ENCODE measurements at places on chromosomes 5 and 9.

DNA sequence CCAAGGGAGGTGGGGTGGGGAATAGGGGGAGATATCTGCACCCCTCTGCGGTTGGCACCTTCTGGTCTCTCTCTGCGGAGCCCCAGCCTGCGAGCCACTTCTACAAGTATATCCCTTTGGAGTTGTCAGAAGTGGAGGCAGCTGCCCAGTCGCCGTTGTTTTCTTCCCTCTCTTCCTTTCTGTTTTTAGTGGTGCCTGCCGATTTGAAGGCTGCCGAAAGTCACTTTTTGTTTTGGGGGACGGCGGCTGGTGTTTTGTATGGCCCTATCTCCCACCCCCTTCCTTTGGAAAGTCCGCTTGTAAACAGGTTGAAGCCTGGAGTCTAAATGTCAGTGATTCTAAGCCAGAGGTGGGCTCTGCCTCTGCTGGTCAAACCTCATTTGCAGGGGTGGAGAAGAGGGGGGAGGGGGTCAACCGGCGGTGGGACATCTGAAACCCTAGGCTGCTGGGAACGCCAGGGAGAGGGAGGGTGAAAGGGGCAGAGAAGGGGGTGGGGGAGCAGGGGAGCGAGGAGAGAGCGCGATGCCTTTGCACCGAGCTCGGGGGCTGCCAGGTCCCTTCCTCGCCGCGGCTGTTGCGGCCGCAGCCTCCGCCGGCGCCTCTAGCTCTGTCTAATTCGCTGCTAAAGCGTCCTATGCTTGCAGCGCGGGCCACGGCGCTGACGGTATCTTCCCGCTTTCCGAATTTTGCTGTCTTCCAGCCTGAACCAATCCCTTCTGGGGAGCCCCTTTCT lies at the start of gene FGF10:
FGF10 (minus strand) TSS at position 331 of the 733 bp plus-strand sequence. CDS start 738 bp downstream, outside the sequence.
- DNase-seq: no peak

DNA sequence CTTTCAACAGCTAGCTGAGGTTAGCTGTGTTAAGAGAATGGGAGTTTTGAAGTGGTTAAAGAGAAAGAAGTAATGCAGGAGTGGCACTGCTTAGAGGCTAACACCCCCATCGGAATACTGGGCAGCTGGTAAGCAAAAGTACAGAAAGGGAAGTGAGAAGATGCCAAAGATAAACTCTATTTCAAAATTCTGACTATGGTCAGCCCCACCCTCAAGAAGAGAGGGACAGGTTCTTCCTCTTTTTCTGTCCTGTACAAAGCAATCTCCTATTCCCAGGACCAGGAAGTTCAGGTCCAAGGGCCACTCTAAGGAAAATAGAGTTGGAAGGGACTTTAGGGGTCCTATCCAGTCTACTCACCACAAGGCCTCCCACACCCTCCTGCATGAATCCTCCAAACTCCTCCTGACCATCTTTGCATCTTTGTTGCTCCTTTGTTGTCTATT lies 45.9 kb upstream of the JAK2 start:
- no peak for DNase-seq

GRCh38 chr5:163915481-163915961 lies 410.1 kb downstream of the MAT2B start:
- peak; percentile 4 for DNase-seq

- DNase-seq: no peak
Measured at GRCh38 chr5:6752236-6752635, 39.0 kb downstream of the TENT4A start.

DNA sequence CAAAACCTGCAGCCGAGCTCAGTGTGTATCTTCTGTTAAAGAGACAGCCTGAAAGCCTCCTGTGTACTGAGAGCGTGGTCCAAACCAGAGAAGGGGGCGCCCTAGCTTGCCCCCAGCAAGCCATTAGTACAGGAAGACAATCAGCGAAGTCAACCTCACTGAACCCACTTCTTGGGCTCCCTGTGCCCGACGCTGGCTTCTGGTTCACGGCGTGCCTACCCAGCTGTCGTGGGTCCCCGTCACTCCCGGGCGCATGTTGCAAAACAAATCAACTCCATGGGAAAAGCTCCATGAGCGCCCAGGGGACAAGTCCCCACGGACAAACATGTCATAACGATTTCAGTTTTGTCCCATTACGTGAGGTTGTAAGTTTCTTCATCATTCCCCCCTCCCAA lies 326.9 kb downstream of the SH3GL2 start:
- no peak for DNase-seq

- peak; percentile 2 for DNase-seq
Measured at GRCh38 chr5:91219803-91220371, 163.2 kb downstream of the ARRDC3 start.

GRCh38 chr9:84296146-84296843 lies 44.3 kb downstream of the SLC28A3 start:
- DNase-seq: no peak

GRCh38 chr9:87127978-87128614 lies 180.8 kb upstream of the GAS1 start:
- DNase-seq: no peak

DNA sequence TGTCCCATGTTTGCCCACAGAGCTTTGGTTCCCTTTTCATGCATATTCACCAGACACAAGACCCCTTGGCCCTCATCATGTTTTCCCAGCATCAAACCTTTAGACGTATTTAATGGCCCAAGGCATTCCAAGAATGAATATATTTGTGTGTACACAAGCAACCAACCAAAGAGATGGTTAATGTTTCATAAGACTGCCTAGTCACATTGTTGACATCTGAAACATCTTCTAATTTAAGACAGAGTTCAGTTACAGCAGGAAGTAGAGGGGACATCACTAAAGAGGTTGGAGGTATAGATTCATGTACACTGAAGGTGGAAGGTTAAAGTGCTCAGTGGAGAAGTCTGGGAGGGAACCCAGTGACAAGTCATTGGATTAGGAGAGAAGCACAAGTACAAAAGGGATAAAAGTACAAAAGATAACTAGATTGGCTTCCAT lies 49.1 kb downstream of the SUSD1 start:
- no peak for DNase-seq

DNA sequence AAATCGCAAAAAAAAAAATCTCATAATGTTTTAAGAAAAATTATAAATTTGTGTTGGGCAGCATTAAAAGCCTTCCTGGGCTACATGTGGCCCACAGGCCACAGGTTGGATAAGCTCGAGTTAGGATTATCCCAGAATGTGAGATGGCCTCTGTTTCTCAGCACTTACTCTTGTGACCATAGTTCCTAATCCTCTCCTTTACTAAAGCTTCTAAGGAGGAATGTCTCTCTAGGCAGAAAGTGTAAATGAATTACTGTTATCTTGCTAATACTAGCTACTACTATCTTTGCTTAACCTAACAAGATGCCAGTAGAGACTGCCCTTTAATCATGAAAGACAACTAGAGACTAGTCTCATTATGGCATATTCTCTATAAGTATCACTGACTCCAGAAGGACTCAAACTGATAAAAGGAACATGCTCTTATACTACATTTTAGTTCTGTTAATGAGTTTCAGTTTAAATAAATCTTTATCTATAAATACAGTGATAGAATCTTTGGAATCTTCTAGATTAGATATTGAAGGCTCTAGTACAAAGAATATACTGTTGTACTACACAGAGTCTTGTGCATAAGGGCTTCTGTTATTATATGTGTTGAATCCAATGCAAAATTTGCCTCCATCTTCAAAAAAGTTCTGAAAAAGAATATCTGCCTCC lies 13.8 kb downstream of the INVS start:
- no peak for DNase-seq

DNA sequence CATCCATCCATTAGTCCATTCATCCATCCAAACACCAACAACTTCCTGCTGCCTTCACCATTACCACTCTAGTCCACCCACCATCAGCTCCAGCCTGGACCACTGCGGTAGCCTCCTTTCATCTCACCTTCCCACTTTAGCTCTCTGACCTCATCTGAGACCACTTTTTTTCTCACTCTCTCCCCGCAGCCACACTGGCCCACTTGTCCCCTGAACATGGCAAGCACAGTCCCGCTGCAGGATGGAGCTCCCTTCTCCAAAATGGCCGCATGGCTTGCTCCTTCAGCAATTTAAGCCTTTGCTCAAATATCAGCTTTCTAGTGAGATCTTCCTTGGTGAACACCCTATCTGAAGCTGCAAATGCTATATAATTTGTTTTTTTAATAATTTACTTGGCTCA lies 11.1 kb downstream of the CSF1R start:
- no peak for DNase-seq

DNA sequence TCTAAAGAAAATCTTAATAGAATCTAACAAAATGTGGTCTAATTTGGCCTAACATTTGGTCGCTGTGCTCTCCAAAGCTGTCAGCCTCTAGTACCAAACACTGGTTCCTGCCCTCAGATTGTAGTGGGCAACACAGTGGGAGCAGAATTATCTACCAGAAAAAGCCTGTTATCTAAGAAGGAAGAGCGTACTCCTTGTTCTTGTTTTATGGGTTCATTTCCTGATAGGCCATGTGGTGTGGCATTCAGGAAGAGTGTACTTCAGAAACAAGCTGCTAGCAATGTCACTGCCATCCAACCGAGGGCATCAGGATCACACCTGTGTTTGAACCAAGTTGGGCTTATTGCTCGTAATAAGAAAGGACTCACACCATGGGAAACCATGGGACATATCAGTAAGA lies 487.9 kb upstream of the DAP start:
- no peak for DNase-seq

GRCh38 chr5:160330212-160330611 lies 17.8 kb upstream of the CCNJL start:
- DNase-seq: no peak

- DNase-seq: peak; percentile 18
Measured at GRCh38 chr9:28134446-28134976, 561.2 kb upstream of the C9orf72 start.

- no peak for DNase-seq
Measured at GRCh38 chr5:14775857-14776256, 95.7 kb downstream of the ANKH start.

DNA sequence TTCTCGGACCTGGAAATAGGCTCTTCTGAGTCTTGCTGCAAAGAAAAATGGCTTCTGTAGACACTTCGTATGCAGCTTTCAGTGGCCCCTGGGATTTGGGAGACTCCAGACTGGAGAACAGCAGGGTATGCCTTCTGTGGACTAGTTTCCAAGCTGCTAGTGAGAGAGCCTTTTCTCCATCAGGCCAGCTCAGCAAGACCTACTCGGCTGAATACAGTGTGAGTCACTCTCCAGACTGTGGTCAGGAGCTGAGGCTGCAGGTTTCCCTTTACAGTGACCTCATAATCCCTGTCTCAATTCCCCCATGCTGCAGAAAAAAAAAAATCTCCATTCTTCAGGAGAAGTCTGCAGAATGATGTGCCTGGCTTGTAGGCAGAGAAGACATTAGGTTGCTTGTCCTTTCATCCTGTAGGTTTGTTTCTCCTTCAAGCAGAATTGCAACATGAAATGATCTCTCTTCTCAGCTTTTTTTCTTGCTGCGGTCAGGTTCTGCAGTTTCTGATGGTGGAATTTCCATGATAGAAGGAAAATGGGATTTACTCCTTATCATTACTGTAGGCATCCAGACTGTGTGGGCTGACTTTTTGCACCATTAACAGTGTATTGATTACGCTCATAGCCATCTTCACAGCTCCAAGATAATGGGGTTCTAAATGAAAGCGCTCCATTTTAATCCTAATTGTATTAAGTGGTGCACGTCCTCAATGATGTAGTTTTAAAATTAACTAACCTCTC lies 78.3 kb upstream of the TNFSF8 start:
- DNase-seq: no peak

- no peak for DNase-seq
Measured at GRCh38 chr5:88130211-88130815, 138.3 kb downstream of the TMEM161B start.

DNA sequence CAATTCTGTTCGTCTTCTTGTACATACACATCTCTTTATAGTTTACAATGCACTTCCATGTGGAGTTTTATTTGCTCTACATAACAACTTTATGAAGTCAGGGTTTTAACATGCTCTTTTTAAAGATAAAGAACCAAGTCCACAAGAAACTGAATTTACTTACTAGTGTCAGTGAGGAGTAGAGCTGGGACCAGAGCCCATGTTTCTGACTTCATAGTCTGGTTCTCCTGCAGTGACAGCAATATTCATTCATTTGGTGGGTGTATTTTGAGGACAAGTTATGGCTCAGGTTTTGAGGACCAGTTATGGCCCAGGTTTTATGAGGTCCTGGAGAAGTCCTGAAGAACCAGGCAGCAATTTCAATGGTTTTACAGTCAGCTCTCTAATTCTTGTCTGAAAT lies 481.9 kb upstream of the TNC start:
- no peak for DNase-seq

- DNase-seq: no peak
Measured at GRCh38 chr5:154218786-154219185, 28.3 kb downstream of the GALNT10 start.

- DNase-seq: no peak
Measured at GRCh38 chr5:72618708-72619107, 111.5 kb upstream of the ZNF366 start.
